ENCODE measurements at places on chromosomes 11 and 22.

DNA sequence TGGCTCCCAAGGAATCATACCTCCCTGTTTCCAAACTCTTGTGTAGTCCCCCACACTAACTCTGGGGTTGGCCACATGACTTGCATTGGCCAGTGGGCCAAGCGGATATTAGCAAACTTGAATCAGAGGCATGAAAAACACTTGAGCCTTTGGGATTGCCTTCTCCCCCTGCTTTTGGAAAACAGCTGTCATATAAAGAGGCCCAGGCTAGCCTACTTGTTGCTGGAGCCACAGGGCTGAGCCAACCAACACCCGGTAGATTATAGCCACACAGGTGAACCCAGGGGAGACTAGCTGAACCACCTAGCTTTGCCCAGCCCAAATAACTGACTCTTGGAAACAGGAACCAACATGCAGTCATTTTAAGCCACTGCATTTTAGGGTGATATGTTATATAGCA is 354.8 kb downstream of the TENM4 start:
- DNase-seq = no peak

DNA sequence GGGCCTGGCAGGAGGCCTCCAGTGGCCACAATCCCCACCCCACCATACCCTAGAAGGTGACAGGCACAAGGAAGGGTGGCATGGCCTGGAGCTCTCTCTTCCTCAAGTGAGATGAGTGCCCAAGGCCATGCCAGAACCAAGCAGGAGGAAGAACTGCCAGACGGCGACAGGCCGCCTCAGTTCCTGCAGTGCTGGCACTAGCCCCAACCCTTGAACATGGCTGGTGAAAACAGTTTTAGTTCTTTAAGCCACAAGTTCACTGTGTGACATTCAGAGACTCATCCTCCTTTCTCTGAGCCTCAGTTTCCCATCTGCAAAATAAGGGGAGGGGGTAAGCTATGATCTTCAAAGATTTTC is 9.8 kb downstream of the CHRDL2 start:
- no peak for DNase-seq

DNA sequence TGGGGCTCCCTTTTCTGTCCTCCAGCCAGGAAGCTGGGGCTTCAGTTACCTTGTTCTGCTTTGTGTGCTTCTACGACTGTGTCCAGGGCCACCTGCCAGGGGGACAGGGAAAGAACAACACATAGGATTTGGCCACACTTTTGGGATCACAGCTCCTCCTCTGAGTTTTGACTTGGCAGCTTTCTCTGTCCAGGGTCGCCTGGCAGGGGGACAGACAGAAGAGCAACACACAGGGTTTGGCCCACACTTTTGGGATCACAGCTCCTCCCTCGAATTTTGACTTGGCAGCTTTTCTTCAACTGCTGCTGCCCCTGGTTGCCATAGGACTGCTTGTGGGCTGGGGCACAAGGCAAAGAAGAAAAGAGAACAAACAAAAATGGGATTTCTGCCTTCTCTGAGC is 19.1 kb downstream of the INCENP start:
- no peak for DNase-seq

DNA sequence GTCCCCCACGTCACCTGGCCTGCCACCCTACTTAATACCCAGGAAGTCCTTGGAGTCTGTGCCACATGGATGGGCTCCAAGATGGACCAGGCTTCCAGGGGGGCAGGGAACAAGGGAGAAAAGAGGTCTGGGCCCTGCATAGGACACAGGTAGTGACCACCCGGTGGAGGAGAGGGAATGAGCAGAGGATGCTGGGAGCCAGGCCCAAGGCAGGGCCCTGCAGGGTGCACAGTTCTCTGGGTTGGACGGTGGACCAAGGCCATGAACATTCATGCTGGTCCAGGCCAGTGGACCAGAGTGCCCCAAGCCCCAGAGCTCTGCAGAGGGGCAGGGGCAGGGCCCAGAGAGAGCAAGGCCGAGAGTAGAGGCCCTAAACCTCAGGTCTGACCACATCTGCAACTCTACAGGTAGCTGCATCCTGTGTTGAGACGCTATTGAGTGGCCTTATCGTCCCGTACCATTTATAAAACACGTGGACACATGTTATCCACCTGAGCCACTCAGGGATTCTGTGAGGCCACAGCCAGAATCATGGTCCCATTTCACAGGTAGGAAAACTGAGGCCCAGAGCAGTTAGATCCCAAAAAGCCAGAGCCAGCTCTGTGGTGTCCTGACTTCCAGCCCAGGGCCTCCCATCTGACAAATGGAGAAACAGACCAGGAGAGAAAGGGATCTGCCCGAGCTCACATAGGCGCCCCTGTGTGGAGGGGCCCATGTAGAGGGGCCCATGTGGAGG is 46.4 kb downstream of the IGLL5 start:
- no peak for DNase-seq

GRCh38 chr11:29395555-29396072 is 621.2 kb downstream of the KCNA4 start:
- DNase-seq = no peak

DNA sequence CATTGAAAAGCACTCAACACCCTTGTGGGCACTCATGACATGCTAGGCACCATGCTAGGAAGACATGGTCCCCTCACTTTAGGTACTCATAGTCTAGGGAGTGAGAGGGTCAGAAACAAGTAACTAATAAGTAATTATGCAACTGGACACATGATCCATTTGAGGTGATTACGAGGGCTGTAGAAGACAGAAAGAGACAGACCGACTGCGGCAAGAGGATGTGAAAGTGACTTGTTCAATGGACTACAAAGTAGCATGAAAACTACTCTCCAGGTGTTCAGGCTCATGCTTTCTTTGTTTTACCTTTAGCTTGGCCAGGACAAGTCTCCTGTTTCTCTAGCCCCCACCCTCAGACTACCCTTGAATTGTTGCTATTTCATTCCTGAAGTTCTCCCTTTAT is 310.8 kb upstream of the SORL1-AS1 start:
- no peak for DNase-seq

DNA sequence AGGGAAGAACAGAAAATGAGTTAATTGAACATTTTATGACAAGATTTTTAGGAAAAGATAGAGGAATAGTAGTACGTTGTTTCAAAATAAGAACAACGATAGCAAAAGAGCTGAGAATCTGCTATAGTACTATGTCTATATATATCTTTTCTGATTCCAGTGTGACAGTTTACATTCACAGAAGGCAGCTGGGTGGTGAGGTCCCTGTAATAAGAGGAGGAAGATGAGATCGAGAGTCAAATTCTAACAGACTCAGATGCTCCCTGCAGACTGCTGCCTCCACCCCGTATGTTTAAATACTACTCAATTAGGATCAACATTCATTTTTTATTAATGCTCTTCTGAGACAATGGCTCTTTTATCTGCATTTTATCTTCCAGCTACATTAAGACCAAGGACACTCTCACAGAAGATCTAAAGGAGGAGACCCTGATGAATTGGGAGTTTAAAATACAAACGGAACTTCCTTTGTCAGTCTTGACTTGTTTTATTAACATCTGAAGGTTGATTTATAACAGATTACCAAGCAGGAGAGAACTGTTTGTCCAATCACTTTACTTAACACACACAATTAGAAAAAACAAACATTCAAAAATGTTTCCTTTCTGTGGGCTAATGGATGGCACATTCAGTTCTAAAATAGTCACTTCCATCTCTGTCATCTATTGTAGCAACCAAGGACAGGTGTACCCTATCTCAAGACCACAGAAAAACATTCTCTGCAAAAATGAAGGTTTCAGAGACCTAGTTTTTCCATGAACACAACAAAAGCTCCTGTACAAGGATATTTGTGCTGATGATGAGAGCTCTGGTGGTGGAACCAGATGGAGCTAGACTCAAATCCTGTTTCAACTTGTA is 240.2 kb downstream of the CADM1 start:
- no peak for DNase-seq

DNA sequence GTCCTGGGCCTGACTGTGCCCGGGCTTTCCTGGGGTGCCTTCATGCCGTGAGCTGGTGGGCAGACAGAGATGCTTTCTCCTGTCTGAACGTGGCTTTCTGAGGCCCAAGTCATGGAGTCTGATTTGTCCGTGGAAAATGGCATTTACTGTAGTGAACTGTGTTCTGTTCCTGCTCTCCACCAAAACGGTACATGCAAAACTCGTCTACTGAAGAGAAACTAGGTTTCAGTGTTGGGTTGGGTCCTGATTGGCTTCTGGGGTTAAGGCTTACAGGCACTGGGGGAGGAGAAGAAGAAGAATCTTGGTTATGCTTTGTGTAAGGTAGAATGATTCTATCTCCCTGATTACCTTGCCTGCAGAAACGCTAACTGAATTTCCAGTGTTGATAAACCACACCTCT is 541.7 kb downstream of the NTM start:
- no peak for DNase-seq

- DNase-seq = no peak
Observed at GRCh38 chr22:23677701-23677995, 13.2 kb upstream of the RGL4 start.

DNA sequence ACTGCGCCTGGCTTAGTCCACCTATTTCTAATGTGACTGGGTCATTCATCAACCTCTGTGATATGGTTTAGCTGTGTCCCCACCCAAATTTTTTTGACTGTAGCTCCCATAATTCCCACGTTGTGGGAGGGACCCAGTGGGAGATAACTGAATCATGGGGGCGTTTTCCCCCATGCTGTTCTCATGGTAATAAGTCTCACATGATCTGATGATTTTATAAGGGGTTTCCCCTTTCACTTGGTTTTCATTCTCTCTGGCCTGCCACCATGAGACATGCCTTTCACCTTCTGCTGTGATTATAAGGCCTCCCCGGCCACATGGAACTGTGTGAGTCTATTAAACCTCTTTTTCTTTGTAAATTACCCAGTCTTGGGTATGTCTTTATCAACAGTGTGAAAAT is 8.7 kb downstream of the CENATAC start:
- no peak for DNase-seq

DNA sequence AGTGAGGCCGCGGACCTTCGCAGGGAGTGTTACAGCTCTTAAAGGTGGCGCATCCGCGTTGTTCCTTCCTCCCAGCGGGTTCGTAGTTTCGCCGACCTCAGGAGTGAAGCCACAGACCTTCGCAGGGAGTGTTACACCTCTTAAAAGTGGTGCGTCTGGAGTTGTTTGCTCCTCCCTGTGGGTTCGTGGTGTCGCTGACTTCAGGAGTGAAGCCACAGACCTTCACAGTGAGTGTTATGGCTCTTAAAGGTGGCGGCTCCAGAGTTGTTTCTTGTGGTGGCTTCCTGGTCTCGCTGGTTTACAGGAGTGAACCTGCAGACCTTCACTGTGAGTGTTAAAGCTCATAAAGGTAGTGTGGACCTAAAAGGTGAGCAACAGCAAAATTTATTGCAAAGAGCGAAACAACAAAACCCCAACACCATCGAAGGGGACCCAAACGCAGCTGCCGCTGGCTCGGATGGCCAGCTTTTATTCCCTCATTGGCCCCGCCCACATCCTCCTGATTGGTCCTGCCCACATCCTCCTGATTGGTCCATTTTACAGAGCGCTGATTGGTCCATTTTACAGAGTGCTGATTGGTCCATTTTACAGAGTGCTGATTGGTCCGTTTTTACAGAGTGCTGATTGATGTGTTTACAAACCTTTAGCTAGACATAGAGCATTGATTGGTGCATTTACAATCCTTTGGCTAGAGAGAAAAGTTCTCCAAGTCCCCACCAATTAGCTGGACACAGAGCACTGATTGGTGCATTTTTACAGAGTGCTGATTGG is 1.2 kb upstream of the TMEM45B start:
- peak; percentile 82 for DNase-seq

- DNase-seq = no peak
Observed at GRCh38 chr22:44658311-44658953, 43.6 kb upstream of the PRR5 start.

GRCh38 chr11:44282620-44283019 is 27.3 kb downstream of the ALX4 start:
- no peak for DNase-seq

DNA sequence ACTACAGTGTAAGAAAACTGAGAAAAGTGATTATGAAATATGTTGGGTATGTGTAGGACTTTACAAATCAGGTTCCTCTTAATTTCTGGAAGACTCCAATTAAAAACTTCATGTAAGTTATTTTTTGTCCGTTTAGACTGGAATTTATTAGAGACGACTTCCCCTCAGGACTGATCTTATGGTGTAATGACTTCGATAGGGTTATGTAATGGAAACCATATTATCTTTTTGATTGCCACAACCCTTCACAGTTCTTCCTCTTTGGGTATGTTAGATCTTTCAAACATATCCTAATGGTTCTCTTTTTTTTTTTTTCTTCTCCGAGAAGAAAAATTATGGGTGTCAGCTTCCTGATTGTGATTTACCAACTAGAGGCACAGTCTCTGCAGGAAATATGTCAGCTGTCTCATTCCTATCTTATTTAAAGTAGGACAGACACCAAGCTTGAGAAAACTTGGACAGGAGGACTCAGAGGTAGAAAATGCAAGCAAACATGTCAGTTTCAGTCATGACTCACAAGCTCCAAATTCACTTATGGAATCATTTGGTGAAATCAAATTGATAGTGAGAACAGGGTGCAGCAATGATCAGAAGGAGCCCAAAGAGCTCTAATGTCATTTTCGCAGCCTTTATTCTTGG is 11.1 kb upstream of the LDLRAD3 start:
- DNase-seq = no peak

GRCh38 chr11:64144587-64145472 is 21.1 kb downstream of the MACROD1 start:
- no peak for DNase-seq

- DNase-seq = no peak
Observed at GRCh38 chr11:111652184-111652583, 49.9 kb downstream of the SIK2 start.

- no peak for DNase-seq
Observed at GRCh38 chr11:46850829-46851380, 4.8 kb upstream of the CKAP5 start.

GRCh38 chr22:46115755-46116490 is 34.4 kb upstream of the PPARA start:
- no peak for DNase-seq

DNA sequence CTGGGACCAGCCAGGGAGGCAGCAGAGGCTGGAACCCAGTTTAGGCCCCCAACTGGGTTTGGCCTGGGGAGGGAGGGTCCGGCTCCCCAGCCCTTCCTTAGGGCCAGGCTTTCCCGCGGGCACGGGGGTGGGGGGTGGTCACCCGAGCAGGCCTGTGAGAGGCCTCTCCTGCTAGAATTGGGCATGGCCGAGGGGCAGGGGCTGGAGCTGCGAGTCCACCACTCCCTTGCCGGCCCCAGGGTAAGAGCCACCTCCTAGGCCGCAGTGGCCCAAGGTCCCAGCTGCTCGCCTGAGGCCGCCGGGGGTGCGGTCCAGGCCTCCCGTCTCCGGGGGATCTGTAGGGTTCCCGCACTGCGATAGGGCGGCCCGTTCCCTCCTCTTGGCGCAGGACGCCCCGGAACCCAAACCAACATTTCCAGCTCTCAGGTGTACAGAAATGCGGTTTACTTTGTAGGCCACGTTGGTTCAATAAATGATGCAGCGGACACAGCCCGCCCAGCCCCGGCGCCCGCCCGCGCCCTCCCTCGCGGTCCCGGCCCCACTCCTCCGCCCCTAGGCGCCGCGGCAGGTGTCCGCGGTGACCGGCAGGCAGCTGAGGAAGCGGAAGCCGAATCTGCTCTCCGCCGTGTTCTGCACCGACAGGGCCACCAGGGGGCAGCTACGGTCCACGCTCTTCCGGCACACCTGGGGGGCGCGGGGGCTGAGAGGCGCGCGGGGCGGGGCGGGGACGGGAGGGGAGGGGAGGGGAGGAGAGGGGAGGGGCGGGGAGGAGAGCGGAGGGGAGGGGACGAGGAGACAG is 5.9 kb downstream of the LMNTD2 start:
- peak; percentile 80 for DNase-seq

GRCh38 chr11:83599066-83599465 is 312.9 kb upstream of the CCDC90B start:
- DNase-seq = no peak

GRCh38 chr11:130478204-130478701 is 29.8 kb downstream of the ADAMTS15 start:
- DNase-seq = no peak

Measured in stimulated activated CD4-positive, alpha-beta T cell treated with anti-CD3 and anti-CD28 coated beads, Interleukin-2, amount 100 ng/mL, for 24 hours (primary cell).